ENCODE measurements at places on chromosomes 4 and X.

GRCh38 chr4:38920677-38921076 lies 53.1 kb downstream of the FAM114A1 start:
- no peak for DNase-seq

DNA sequence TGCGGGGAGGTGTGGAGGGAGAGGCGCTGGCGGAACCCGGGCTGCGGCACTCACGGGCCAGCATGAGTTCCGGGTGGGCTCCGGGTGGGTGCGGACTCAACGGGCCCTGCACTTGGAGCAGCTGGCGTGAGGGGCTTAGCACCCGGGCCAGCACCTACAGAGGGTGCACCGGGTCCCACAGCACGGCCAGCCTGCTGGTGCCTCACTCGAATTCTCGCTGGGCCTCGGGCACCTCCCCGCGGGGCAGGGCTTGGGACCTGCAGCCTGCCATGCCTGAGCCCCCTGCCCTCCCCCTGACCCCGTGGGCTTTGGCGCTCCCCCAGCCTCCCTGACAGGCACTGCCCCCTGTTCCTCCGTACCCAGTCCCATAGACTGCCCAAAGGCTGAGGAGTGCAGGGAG lies 10.8 kb upstream of the CAMK2D start:
- DNase-seq, result no peak

- no peak for DNase-seq
Measured at GRCh38 chr4:38109370-38109769, 149.2 kb downstream of the PTTG2 start.

DNA sequence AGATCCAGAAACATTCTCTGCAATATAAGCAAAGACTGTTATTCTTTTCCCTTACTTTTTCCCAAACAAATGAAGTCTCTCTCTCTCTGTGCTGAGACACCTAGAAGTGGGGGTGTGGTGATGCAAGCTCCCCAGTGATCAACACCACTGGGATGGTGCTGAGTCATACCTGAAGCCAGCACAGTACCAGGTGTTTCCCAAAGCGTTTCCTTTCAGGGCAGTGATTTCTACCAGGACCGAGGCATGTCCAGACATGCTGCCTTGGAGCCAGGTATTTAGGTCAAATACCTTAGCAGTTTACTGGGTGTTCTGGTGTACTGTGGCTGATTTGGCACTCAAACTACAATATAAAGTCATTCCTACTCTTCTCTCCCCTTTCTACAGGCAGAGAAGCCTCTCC lies 726.5 kb downstream of the FAM133A start:
- DNase-seq, result no peak

- DNase-seq, result no peak
Measured at GRCh38 chr4:13704761-13705160, 77.2 kb upstream of the BOD1L1 start.

DNA sequence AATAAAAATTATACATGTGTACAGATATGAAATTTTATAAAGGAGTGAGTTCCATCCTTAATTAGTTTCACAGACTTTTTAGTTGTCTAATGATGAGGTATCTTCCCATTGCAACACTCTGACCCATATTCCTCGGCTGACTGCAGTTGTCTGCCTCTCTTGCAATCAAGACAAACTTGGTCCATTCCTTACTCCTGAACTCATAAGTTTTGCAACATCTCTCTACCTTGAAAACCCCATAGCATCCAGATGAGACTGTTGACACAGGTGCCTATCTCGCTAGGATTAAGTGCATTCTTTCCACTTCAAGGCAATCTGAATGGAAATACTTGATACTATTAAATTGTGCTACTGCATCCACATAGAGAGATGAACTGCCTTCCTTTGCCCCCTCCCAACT lies 2.3 kb downstream of the XKRX start:
- no peak for DNase-seq

DNA sequence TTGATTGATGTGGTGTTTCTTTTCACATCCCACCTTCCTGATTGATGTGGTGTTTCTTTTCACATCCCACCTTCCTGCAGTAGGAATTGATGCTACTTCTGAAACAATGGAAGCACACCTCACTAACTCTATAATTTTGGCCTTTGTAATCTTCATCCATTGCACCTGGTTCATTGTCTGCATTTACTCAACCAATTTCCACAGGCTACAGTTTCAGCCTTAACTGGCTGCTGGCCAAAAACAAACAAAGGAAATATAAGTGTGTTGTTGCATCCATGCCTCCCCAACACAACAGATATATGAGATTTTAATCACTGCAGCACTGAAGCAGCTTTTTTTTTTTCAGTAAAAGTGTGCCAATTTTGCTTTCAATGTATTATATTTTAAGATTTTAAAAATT lies 867.6 kb upstream of the PCDH7 start:
- DNase-seq, result no peak

DNA sequence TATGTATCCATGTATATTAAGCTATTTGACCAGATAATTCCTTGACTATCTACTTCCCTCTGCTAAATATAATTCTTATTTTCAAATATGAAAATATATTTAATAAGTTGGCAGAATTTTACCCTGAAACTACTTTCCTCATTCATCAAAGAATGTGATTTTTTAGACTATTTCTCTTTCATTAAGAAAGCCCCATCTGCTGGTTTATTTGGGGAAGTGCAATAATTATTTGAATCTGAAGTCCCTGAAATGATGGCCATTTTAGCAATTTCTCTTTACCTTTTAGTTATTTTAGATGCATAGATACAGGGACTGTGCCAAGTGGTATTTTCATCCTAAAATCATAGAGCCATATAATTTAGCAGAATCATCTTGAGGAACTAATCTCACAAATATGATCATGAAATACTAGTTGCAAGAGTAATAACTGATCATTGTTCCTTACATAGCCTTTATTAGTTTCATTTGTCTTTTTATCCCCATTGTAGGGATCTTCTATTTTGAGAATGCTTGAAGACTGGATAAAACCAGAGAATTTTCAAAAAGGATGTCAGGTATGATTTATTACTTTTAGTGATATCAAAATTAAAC lies 39.0 kb downstream of the ENPEP start:
- no peak for DNase-seq

GRCh38 chr4:1775731-1776500 lies 17.2 kb upstream of the FGFR3 start:
- DNase-seq, result no peak

GRCh38 chr4:182832352-182833120 lies 84.7 kb downstream of the DCTD start:
- DNase-seq, result no peak

DNA sequence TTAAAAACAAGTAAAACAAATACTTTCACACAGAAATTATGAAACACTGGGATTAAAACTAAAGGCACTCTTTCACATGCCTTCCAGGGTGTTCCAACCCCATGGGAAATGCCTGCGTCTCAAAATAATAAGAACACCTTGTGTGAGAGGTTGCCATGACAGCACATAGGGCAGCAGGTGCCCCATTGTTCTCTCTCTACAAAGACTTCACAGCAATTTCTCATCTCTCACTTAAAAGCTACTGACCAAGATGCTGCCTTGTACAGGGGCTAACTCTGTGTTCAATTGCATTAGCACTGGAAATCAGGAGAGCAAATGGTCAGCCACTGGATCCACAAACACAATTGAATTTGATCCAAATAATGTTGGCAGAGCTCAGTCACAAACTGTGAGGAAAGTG lies 102.5 kb upstream of the GALNTL6 start:
- DNase-seq, result no peak

- no peak for DNase-seq
Measured at GRCh38 chr4:83231620-83232076, 53.0 kb downstream of the COQ2 start.

DNA sequence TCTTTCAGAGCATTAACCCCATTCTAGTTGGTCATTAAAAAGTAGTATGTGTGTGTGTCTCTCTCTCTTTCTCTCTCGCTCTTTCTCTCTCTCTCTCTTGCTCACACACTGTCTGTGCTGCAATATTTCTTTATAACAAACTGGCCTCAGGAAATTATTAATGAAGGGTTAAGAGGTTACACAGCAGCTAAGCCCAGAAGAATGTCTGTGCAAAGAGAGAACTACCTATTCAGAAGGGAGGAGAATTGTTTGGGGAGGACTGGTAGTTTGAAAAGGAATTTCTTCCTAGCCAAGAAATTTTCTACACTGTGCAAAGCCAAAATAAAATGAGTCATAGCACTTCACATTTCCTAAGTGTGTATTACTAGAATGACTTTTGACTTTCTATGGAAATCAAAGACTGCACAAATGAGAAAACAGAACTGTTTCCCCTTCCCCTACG lies 22.2 kb downstream of the PDGFC start:
- DNase-seq, result no peak

GRCh38 chr4:102500696-102501446 lies at the start of gene NFKB1:
Gene NFKB1 (plus strand): TSS chr4:102501359. CDS start chr4:102525519, 24,160 bp downstream.
- peak; percentile 52 for DNase-seq

DNA sequence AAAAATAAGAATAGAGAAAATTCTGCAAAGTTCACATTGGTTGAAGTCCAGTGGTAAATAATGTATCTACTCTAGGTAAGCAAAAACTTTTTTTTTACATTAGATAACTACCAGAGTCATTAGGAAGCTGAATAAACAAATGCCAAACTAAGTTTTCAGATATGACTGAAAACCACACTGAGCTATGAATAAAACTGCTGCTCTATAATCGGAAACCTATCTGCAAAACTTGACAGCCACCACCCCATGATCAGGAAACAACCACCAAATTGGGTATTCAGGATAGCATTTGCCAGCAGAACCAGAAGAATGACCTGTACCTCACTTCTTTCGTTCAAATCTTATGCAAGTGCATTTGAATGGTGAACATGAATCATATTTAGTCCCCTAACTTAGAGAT lies 173.0 kb upstream of the TET2 start:
- DNase-seq, result no peak

GRCh38 chrX:7190157-7190556 lies 42.2 kb upstream of the PUDP start:
- DNase-seq, result no peak

DNA sequence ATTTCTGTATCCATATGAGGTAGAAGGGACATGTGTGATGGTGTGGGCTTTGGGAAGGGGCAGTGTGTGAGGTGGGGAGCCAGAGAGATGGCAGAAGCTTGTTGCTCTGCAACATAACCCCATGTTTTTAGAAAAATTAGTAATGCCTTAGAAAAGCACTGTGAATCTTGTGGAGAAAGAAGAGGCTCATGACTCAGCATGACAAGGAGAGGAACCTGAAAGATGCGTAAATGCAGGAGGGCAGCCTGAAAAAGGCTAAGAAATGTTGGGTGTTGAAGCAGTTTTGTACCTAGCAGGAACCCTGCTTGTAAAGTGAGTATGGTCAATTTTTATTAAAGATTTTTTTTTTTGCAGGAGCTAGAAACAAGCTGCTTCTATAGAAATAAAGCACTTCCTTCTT lies 59.8 kb downstream of the ARSJ start:
- DNase-seq, result no peak

- DNase-seq, result no peak
Measured at GRCh38 chr4:140944572-140944971, 188.4 kb upstream of the TBC1D9 start.

DNA sequence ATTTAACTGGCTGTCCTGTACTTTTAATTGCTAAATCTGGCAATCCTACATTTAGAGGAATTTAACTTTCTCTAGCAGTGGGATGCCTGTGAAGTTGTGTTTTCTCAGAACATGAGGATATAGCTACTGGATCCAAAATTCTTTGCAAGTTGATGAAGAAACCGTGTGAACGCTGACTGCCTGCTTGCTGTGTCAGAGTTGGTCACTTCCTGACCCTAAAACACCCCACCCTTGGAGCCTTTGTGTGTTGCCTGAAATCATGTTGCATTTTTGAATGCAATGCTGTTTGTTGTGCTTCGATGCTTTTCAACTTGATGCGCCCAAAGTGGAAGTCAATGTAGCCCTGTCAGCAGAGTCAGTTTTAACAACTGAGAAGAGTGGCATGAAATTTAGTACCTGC lies 211.2 kb downstream of the ANK2 start:
- no peak for DNase-seq

- DNase-seq, result no peak
Measured at GRCh38 chrX:119622356-119623232, 16.4 kb upstream of the NKRF start.

DNA sequence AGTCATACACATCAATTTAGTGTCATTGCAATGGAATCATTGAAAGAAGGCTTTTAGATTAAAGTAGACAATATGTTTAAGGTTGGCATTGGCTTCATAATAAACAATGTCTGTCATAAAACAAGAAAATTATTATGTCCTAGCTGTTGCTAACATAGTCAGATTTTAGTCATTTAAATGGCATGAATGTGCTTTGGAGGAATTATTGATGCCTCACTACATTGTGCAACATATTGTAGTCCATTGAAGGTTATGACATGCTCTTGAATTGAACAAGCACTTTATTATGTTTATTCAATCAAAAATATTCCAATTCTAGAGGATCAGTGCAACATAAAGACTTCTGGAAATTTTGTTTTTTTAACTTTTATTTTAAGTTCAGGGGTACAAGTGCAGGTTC lies 489.8 kb upstream of the AMOT start:
- DNase-seq, result no peak

GRCh38 chr4:155787113-155787710 lies 28.4 kb downstream of the GUCY1B1 start:
- DNase-seq, result no peak

DNA sequence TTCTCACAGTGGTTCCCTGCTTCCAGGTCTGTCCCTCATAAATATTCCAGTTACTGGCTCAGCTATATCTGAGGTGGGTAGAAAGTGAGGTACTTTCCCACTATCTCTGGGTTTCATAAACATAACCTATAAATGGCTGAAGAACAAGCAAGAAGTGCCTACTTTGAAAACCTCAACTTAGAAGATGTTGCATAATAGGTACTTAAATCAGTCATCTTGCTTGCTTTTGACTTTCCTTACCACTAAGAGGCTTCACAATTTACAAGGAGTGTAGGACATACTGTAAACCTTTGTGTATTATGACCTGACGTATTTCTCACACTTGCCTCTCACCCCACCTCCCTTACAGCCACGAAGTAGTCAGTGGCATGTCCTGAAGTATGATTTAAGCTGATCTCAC lies 145.9 kb downstream of the PCDH19 start:
- DNase-seq, result no peak

DNA sequence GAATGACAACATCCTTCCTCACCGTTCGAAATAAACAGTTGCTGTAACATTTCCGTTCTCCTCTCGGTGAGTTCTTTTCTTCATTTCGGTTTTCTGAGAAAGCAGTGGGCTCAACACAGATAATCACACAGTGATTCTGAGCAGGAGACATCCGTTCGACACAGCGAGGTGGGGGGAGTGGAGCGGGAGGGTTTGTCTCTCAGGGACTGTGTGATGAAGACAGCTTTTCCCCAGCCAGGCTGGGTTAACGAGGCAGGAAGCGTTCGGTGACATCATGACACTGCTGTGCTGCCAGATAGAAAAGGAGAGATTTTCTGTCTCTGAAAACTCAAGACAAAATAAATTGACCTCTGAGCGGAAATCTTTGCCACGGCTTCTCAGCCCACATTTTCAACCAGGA lies 119.3 kb downstream of the CRLF2 start:
- DNase-seq, result no peak
